ENCODE measurements at places on chromosomes 13 and 19. TPM values are rescaled to one million over a fixed set of nuclear protein-coding genes. Genes with fewer than 3 reads are reported as not detected.

C19orf73 gene
- total RNA-seq = 1.9 TPM

- H3K27me3 ChIP-seq = no peaks in the 10 kb centered on the region
- no peaks in the 10 kb centered on the region for H3K4me1 ChIP-seq
- no peak for DNase-seq
- peaks cover 25% of the 10 kb centered on the region for H3K36me3 ChIP-seq
- no peak overlapping the region for H3K27ac ChIP-seq
Measured at GRCh38 chr19:11019824-11020223, 59.0 kb downstream of the SMARCA4 start.

GRCh38 chr13:99193152-99193551, 7.5 kb upstream of the UBAC2 start:
- H3K4me3 ChIP-seq = no peak overlapping the region
- no peaks in the 10 kb centered on the region for H3K36me3 ChIP-seq
- no peak for DNase-seq
- H3K4me1 ChIP-seq = peaks cover 13% of the 10 kb centered on the region
- no peaks in the 10 kb centered on the region for H3K27me3 ChIP-seq

BEST2 gene
- total RNA-seq = not detected

ZNF296 gene
- 1.4 TPM for total RNA-seq

SPACA4 gene
- total RNA-seq = not detected

TEX101 gene
- total RNA-seq = not detected

DNA sequence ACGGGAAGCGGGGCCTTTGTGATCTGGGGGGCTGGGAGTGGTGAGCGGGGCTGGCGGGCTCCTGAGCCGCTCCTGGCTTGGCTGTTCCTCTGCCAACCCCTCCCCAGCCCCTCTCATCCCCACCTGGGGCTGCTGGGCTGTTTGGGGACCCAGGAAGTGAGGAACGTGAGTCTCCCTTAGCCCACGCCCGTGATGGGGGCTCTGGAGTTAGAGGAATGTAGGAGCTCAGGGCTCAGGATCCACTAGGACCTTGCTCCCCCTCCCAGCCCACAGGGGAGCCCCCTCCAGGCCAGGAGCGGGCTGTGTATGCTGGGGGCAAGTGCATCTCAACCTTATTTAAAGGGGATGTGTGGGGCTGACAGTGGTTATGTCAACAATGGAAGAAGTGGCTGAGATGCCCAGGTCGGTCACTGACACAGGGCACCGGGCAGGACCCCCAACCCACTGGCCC, 134.1 kb downstream of the URI1 start:
- no peak overlapping the region for H3K27ac ChIP-seq
- H3K36me3 ChIP-seq = no peaks in the 10 kb centered on the region
- no peak for DNase-seq
- H3K4me1 ChIP-seq = no peaks in the 10 kb centered on the region

DNA sequence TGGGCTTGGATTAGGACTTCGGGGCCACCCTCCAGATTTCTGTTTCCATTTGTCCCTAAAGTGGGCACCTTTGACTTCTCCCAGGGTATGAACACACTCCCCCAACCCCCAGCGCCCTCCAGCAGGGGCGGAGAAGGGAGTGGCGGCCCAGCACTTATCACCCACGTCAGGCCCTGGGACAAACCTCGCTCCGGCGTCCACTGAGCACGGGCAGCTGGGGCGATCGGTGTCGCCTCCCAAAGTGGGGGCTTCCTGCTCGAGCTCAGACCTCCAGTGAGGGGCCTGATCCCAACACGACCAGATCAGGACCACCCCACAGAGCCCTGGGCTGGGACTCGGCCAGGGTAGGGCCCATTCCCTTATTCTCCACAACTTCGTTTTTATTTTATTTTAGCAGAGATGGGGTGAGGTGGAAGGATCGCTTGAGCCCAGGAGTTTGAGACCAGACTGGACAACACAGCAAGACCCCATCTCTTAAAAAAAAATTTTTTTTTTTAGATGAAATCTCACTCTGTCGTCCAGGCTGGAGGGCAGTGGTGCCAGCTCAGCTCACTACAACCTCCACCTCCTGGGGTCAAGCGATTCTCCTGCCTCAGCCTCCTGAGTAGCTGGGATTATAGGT, 3.7 kb upstream of the TCF3 start:
- H3K27me3 ChIP-seq = no peaks in the 10 kb centered on the region
- H3K27ac ChIP-seq = no peak overlapping the region
- H3K36me3 ChIP-seq = no peaks in the 10 kb centered on the region
- no peak for DNase-seq
- peaks cover 2% of the 10 kb centered on the region for H3K4me1 ChIP-seq

DNA sequence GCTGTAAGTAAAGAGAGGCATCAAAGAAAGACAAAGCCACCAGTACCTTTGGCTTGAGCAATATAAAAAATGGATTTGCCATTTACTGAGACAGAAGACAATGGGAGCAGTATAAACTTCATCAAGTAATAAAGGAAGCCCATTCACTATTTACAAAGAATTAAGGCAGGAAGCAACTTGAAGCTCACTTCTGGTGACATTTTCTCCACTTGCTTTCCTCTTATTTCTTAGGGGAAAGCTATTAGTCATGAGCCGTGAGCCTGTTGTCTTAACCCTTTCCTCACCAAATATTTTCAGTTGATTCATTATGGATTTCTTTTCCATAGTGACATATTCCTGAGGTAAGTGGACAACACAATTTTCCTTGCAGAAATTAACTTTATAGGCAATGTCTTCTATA, 156.8 kb downstream of the DNAJC3 start:
- no peaks in the 10 kb centered on the region for H3K4me1 ChIP-seq
- H3K36me3 ChIP-seq = no peaks in the 10 kb centered on the region
- no peak overlapping the region for H3K4me3 ChIP-seq
- no peak overlapping the region for H3K27ac ChIP-seq

- H3K4me3 ChIP-seq = no peak overlapping the region
- peaks cover 17% of the 10 kb centered on the region for H3K36me3 ChIP-seq
- H3K27me3 ChIP-seq = no peaks in the 10 kb centered on the region
Measured at GRCh38 chr19:19592690-19593089, 25.8 kb downstream of the PBX4 start.

NXNL1 gene
- total RNA-seq = not detected

- H3K27ac ChIP-seq = peak overlapping the region; percentile 94
- peak overlapping the region; percentile 96 for H3K4me3 ChIP-seq
- H3K27me3 ChIP-seq = no peaks in the 10 kb centered on the region
- peak; percentile 82 for DNase-seq
- H3K4me1 ChIP-seq = peaks cover 69% of the 10 kb centered on the region
- H3K36me3 ChIP-seq = peaks cover 28% of the 10 kb centered on the region
Measured at GRCh38 chr19:2327773-2328400, 499 bp downstream of the LSM7 start.

DNA sequence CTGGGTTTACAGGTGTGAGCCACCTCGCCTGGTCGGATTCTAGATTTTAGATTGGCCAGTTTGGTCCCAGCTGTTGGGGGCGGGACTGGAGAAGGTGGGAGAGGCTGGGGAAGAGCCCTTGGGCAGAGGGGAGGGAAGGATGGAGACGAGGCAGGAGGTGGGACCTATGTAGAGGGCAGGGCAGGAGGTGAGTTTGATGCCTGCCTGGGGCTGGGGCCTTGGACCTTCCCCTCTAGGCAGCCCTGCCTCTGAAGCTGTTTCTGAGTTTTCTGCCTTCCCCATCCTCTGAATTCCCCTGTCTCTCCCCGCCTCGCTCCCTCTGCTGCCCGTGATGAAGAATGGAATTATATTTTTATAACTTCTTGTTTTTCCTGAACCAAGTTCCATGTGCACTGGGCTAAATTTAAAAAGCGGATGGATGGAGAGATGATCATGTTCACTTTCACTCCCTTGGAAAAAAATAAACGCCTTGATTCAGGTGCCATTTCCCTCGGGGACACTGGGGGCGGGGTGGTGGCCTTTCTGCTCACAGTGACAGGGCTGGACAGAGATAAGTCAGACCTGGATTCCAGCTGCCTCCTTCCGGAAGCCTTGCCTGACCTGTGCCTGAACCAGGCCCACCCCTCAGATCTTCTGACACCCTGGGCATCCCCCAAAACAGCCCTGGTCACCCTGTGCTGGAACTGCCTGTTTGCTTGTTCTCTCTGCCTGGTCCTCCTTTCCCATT, 16.5 kb upstream of the TNFAIP8L1 start:
- H3K27ac ChIP-seq = no peak overlapping the region
- H3K4me3 ChIP-seq = no peak overlapping the region
- peaks cover 5% of the 10 kb centered on the region for H3K27me3 ChIP-seq

SCEL gene
- not detected for total RNA-seq

SBSN gene
- not detected for total RNA-seq

DNA sequence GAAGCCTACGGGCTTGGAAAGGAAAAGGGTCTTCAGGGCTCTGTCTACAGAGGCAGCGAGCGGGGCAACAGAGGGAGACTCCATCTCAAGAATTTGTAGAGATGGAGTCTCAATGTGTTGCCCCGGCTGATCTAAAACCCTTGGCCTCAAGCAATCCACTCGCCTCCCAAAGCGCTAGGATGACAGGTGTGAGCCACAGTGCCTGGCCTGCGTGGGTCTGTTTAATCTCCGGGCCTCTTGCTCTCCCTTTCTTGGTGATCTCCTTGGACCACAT, 8.1 kb downstream of the RPS9 start:
- peak overlapping the region; percentile 85 for H3K27ac ChIP-seq
- H3K4me1 ChIP-seq = peaks cover 78% of the 10 kb centered on the region
- H3K27me3 ChIP-seq = no peaks in the 10 kb centered on the region
- no peak overlapping the region for H3K4me3 ChIP-seq
- no peak for DNase-seq

GRCh38 chr13:23867027-23867491, 22.1 kb downstream of the MIPEP start:
- no peak for DNase-seq
- H3K36me3 ChIP-seq = no peaks in the 10 kb centered on the region
- no peak overlapping the region for H3K4me3 ChIP-seq
- no peaks in the 10 kb centered on the region for H3K4me1 ChIP-seq
- H3K27me3 ChIP-seq = no peaks in the 10 kb centered on the region

RDH8 gene
- total RNA-seq = not detected

DNA sequence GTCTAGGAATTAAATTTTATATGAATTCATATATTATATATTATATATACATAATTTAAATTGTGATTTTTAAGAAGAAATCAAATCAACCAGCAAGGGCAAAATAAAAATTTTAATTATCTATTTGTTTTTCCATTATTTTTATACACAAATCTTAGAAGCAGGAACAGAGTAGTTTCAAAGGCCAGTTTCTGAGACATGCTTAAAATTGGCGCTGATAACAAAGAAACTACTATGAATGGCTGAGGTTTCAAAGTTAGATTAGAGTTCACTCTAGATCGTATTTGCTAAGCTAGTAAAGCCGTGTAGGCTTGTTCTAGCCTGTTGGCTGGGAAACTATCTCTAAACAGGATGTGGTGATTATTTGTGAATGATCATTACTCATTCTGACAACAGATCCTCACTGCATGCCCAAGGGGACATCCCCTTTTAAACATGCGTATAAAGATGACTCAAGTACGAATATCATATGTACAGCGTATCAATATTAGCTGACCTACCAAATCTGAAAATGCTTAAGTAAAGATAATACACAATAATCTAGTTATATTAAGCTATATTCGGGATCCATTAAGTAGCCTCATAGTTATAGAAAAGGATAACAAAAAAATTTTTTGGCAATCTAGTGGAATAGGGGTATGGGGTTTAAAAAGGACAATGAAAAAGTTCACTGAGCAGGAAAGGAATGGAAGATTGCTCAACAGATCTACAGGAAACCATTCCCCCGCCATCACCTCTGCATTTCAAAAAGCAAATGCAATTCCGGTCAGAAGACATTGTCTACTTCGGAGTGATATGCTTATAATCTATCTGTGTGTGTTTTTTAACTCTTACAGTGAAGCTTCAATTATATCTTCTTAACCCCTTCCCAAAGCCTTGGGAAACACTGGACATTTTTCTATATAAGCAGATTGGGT, 150.1 kb downstream of the SHISA2 start:
- H3K27ac ChIP-seq = no peak overlapping the region
- H3K4me1 ChIP-seq = peaks cover 25% of the 10 kb centered on the region
- peak; percentile 57 for DNase-seq
- peaks cover 4% of the 10 kb centered on the region for H3K36me3 ChIP-seq

DNA sequence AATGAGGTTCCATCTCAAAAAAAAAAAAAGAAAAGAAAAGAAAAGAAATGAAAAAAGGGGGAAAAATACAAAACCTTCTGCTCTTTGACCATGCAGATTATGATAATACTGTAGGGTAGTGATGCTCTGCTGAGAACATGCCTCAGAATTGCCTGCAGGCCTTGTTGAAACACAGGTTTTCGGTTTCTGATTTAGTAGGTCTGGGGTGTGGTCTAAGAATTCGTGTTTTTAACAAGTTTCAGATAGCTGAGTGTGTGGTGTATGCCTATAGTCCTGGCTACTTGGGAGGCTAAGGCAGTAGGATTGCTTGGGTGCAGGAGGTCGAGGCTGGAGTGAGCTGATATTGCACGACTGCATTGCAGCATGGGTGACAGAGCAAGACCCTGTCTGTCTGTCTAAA, 14.9 kb upstream of the CYP2B6 start:
- H3K27me3 ChIP-seq = peaks cover 5% of the 10 kb centered on the region
- DNase-seq = no peak
- H3K4me3 ChIP-seq = no peak overlapping the region
- H3K27ac ChIP-seq = no peak overlapping the region

PSG1 gene
- total RNA-seq = not detected

GRCh38 chr19:56139847-56140582, 1.1 kb upstream of the ZNF444 start:
- peaks cover 1% of the 10 kb centered on the region for H3K36me3 ChIP-seq
- H3K27ac ChIP-seq = peak overlapping the region; percentile 95
- DNase-seq = peak; percentile 17

GRCh38 chr13:29294821-29295220, 300.7 kb downstream of the SLC7A1 start:
- H3K4me3 ChIP-seq = no peak overlapping the region
- no peaks in the 10 kb centered on the region for H3K36me3 ChIP-seq
- H3K27me3 ChIP-seq = peaks cover 4% of the 10 kb centered on the region
- no peaks in the 10 kb centered on the region for H3K4me1 ChIP-seq
- H3K27ac ChIP-seq = no peak overlapping the region
- no peak for DNase-seq

MEDAG gene
- total RNA-seq = not detected

Measured in activated naive CD4-positive, alpha-beta T cell treated with anti-CD3 and anti-CD28 coated beads for 36 hours (primary cell).